ENCODE measurements at places on chromosomes 2 and 18.

GRCh38 chr2:68569604-68570003 is 73.8 kb upstream of the PROKR1 start:
- DNase-seq: peak; percentile 1

GRCh38 chr2:121638333-121638732 is 10.9 kb downstream of the CLASP1 start:
- DNase-seq: no peak

GRCh38 chr18:56487801-56488200 is 150.6 kb downstream of the TXNL1 start:
- no peak for DNase-seq

GRCh38 chr2:223896833-223897311 is 48.3 kb downstream of the WDFY1 start:
- no peak for DNase-seq

GRCh38 chr2:187499941-187500532 is 52.0 kb upstream of the CALCRL start:
- DNase-seq: peak; percentile 17

GRCh38 chr2:29485631-29486030 is 370.4 kb downstream of the CLIP4 start:
- no peak for DNase-seq

DNA sequence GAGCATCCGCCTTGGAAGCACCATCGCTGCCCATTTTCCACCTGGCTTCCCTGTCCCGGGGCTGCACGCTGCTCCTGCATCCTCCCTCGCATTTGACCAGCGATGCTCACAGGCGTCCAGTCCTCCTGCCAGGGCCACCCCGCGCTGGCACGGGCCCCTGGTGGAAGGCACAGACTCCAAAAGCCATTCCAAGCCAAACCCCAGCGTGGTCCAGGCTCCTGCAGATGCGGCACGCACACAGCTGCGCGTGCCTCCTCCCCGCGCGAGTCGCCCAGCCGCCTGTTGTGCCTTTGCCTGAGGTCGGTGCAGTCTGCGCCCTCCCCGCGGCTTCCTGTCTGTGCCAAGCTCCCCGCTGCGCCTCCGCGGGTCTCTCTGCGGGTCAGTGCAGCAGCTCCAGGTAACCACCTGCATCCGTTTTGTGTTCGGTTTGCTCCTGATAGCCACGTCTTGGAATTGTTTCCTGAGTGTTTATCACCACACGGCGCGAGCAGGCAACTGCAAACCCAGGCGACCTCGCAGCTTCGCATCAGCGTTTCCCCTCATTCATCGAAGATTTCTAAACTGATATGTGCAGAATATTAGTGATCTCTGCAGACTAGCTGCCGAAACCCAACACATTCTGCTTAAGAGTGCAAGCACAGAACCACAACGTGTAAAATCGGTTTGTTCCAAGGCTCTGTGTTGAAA is 65.2 kb upstream of the SALL3 start:
- DNase-seq: no peak

- no peak for DNase-seq
Measured at GRCh38 chr2:30584116-30584515, 137.1 kb downstream of the LCLAT1 start.

GRCh38 chr2:136527560-136527959 is 237.8 kb upstream of the THSD7B start:
- no peak for DNase-seq

DNA sequence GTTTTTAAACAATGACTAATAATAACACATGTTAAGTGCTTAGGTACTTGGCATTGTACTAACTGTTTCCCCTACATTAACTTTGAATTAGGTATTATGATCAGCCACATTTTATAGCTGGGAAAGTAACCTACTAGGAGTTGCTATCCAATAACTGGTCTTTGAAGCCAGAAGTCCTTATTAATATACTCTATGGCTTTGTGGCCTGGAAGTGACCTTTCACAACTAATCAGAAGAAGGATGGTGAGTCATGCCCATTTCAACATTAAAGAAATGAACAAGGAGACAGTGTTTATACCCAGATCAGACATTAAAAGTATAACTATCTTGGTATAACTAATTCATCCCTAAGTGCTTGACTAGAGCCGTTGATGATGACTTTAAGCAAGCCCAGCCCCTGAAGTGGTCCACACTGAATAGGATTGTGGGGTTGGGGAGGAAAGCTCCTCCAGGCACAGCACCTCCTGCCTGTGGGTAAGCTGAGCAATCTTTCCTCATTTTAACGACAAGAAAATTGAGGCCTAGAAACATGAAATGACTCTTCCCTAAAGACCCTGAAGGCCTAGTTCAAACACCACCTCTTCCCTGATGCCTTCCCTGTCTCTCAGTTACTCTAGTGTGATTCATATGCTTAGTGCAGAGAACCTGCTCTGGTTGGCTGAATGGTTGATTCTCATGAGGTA is 71.6 kb upstream of the RFX8 start:
- DNase-seq: no peak

All from fibroblast of skin of left biceps (primary cell).